Fibroblast of skin of right biceps (primary cell): ENCODE measurements at places on chromosomes 4 and X.
A peak's percentile ranks its signal among the peaks of the same experiment; 100 is the strongest.

GRCh38 chrX:75522565-75523431 lies at the start of gene ZDHHC15:
Gene ZDHHC15 (minus strand): TSS chrX:75523037. CDS start chrX:75523024, 13 bp downstream.
- DNase-seq = peak; percentile 60

DNA sequence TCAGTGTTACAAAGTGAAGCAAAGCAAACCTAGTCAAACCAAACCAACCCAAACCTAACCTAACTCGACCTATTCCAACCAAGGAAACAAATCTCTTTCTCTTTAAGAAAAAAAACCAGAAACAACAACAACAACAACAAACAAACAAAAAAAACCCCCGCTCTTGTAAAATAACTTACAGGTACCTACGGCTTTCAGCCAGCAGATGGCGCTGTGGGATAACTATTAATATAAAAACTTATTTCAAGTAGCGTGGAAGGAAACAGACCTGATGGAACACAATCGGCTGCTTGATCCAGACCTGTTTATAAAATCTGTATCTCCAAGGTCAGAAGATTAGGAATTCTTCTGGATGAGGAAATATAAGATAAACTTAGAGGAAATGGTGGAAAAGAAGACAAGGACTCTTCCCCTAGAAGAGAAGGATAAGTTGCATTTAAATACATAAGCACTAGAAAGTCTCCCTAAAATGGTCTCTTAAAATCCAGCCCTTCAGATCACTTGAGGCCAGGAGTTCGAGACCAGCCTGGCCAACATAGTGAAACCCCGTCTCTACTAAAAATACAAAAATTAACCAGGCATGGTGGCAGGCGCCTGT lies 34.4 kb upstream of the CDKL5 start:
- DNase-seq = peak; percentile 35

- DNase-seq = no peak
Measured at GRCh38 chrX:17542123-17542522, 167.1 kb downstream of the NHS start.

- peak; percentile 76 for DNase-seq
Measured at GRCh38 chr4:140188975-140189374, 35.0 kb upstream of the MAML3 start.

DNA sequence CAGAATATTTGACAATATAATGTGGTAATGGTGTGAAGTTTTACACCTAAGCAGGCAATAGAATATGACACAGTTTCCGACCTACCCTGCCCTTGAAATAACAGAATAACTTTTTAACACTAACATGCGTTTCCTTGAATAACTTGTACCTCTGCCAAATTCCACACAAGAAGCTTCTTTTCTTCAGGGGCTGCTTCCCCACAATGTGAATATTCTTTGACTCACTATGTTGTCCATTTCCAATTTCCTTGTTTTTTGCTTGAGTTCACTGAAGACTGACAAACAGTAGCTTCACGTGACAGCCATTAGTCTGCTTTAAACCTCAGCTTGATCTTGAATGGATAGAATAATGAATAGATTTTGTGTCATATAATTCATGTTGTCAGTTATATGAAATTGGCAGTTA lies 14.3 kb downstream of the SHROOM3 start:
- peak; percentile 65 for DNase-seq

DNA sequence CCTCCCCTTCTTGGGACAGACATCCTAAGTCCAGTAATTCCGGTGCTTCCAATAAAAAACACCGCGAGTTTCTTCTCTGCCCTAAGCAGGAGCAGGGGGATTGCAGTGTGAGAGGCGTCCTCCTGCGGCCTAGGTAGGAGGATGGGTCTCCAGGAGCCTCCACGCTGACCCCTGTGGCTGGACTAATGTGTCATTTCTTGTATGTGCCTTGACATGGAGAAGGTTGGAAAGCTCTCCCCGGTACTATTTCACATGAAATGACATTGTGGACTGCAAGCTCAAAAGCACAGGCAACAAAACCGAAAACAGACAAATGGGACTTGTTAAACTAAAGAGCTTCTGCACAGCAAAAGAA lies 66.6 kb upstream of the ENPP6 start:
- DNase-seq = no peak

DNA sequence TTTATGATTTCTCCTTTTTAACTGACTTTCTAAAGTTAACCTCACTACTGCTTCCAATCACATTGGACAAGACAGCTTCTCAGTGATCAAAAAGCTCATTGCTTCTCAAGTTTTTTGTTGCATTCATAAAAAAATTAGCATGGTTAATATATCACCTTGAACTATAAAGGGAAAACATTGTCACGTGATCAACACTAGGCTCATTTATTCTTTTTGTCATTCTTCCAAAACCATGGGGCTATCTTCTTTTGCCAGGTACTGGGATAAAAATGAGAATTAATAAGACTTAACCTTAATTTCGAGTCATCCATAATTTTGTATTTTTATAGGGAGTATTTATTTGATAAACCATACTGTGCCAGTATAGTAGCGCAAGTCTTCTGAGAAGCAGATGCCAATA lies 1105.9 kb upstream of the TENM3 start:
- no peak for DNase-seq

- DNase-seq = no peak
Measured at GRCh38 chr4:130147641-130148040, 1051.7 kb downstream of the C4orf33 start.

DNA sequence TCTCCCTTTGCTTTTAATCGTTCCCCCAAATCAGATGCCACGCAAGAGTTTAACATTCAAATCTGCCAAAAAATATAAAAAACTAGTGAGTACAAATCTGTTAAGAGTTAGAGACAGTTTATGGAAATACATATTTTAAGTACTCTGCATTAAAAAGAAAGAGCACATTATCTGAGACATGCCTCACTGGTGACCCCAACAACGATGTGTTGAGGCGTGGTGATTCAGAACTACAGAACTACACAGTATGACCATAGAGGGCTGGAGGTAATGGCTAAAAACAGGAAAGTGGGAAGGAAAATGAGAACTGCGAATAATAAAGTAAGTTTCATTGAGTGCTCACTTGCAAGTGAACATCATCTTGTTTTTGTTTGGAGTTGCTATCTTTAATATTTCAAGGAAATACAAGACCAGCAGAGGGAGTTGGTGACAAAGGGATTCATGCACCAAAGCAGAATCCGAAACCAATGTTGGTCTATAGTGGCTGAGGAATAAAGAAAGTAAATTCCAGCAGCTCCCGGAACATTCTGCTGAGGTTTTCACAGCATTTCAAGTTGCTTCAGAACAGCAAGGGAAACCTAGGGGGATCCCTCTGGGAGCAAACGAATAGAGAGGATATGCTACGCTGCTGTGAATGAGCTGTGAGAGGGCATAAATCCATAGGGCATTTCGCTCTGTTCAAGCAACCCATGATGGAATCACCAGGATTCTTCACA lies 92.2 kb downstream of the DCHS2 start:
- peak; percentile 41 for DNase-seq

GRCh38 chr4:85780664-85781063 lies 305.7 kb downstream of the ARHGAP24 start:
- peak; percentile 38 for DNase-seq

DNA sequence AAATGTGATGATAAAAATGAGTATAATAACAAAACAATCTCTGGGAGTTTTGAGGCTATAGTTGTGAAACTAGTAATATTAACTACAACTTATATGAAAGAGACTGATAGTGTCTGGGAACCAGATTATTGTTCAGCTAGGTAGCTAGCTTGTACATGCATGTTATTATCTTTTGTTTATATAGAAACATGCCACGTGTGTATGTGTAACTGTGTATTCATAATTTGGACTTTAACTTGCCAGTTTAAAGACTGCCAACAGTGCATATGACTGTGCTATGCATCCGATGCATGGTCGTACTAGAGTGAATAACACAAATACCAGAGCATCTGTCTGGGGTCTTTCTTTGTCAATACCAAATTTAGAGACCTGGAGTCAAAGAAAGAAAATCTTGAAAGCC lies 92.2 kb downstream of the ADGRL3 start:
- no peak for DNase-seq

GRCh38 chrX:1392376-1393068 lies 609 bp upstream of the SLC25A6 start:
- peak; percentile 80 for DNase-seq

GRCh38 chr4:128675083-128675482 lies 134.4 kb upstream of the JADE1 start:
- DNase-seq = no peak

GRCh38 chrX:10972706-10973105 lies 138.4 kb upstream of the HCCS start:
- DNase-seq = peak; percentile 78

GRCh38 chrX:7480721-7481120 lies 332.8 kb upstream of the PUDP start:
- DNase-seq = no peak

GRCh38 chrX:154077101-154077500 lies 20.4 kb downstream of the MECP2 start:
- DNase-seq = no peak

DNA sequence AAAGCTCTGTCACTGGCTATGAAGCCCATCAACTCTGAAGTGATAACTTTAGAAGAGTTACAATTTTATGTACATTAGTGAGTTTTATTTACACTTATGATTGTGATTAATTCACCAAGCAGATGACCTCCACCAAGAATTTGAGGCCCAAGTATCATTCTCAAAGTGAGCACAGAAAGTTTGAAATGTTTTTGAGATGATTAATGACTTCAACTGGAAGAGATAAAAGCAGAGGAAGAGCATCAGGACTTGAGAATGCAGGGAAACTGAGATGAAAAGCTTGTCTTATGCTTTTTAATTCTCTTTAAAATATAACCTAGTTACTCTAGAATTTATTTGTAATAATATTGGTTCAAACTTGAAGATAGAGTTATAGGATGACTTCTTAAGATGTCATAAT lies 112.8 kb upstream of the H2AZ1 start:
- DNase-seq = peak; percentile 35

- DNase-seq = peak; percentile 87
Measured at GRCh38 chrX:2243913-2244460, 256.8 kb downstream of the DHRSX start.

GRCh38 chr4:66016240-66016639 lies 346.0 kb upstream of the EPHA5 start:
- no peak for DNase-seq

DNA sequence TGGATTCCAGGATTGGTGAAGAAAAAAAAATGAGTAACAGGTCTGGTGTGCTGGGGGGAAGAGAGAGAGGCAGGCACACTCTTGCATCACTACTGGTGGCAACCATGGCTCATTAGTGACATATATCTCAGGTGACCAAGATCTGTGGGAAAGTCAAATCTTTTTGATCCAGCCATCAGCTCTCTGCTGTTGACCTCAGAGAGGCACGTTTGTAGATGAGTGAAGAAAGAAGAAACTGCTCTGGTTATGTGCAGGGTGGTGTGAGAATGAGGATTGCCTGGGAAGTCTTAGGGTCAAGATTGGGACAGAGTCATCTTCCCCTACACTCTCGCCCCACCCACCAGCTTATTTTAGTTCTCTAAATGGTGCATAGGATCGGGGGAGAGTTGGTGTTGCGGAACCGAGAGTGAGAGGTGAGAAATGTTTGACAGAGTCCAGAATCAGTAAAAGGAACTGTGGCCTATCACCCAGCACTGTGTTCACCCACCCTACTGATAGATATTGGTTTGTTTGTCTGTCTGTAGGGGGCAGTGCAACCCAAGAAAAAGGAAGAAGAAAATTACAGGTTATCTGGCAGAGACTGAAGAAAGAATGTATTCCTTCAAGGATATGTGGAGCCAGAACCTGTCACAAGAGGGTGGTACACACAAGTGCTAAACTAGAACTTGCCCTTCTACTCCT lies 21.9 kb downstream of the ARMCX6 start:
- peak; percentile 76 for DNase-seq

GRCh38 chr4:63459329-63459728 lies 949.9 kb downstream of the TECRL start:
- no peak for DNase-seq
